ENCODE measurements at places on chromosomes 6 and 20. TPM values are rescaled to one million over a fixed set of nuclear protein-coding genes. Genes with fewer than 3 reads are reported as not detected.

DNA sequence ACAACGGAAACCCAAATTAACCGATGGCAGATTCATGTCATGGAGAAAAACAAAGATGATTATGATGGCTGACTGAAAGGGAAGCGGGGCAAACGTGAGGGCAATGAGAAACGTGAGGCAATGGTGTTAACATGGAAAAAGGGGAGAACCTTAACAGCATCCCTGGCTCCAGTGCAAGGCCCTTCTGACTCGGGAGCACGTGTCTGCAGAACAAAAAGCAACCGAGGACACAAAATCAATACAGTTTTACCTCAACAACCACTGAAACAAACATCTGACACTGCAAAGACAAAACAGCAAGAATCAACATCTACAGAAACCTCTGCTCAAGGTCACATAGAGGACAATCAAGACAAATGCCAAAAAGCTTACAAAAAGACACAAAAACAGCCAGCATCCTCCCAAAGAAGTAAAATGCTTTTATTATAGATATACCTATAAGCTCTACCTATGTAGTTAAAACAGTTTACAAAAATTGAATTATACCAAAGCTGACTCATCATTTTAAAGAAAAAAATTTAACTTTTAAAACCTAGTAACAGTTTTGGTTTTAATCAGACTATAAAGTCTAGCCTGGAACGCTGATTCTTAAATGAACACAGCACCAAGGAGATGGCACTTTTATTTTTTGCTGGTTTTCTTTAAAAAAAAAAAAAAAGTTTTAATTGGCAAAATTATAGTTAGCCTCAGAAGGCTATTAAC lies 43.1 kb downstream of the SMLR1 start:
- no peaks in the 10 kb centered on the region for H3K27me3 ChIP-seq
- H3K36me3 ChIP-seq = peaks cover 14% of the 10 kb centered on the region
- no peak overlapping the region for H3K27ac ChIP-seq

- peak; percentile 90 for DNase-seq
- peaks cover 21% of the 10 kb centered on the region for H3K4me1 ChIP-seq
- no peaks in the 10 kb centered on the region for H3K36me3 ChIP-seq
- peak overlapping the region; percentile 57 for H3K27ac ChIP-seq
Measured at GRCh38 chr20:19735446-19735845, 22.6 kb upstream of the RIN2 start.

DNA sequence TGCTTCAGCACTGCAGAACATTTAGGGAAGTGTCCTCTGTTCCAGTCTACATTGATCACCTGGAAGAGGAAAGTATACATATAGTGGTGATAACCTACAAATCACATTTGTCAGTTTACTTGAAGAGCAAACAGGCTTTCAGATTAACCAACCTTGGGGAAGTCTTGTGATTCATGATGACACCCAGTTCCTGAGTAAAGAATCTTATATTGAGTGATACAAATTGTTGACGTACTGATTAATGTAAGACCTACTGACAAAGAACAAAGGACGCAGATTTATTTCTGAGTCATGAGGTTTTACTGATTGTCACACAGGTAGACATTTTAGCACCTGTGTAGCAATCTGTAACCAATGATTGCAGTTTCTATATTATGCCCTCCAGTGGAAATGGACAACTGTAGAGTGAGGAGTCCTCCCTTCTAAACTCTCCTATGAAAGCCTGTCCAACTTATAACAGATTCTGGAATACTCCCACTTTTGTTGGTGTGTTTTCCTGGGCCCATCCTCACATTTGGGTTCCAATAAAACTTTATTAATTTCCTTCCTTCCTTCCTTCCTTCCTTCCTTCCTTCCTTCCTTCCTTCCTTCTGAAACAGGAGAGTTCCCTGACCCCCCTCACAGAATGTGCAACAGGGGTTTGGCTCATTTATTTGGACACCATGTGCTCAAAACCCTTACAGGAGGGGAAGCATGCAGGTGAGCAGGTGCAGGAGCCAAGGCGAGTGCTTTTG lies 113.5 kb downstream of the SLC35B3 start:
- no peaks in the 10 kb centered on the region for H3K4me1 ChIP-seq
- H3K4me3 ChIP-seq = no peak overlapping the region
- DNase-seq = no peak
- no peaks in the 10 kb centered on the region for H3K27me3 ChIP-seq

GRCh38 chr6:39377539-39377950 lies 55.0 kb upstream of the KCNK16 start:
- no peaks in the 10 kb centered on the region for H3K36me3 ChIP-seq
- no peak overlapping the region for H3K27ac ChIP-seq
- H3K4me1 ChIP-seq = no peaks in the 10 kb centered on the region
- DNase-seq = peak; percentile 48
- no peaks in the 10 kb centered on the region for H3K27me3 ChIP-seq

DNA sequence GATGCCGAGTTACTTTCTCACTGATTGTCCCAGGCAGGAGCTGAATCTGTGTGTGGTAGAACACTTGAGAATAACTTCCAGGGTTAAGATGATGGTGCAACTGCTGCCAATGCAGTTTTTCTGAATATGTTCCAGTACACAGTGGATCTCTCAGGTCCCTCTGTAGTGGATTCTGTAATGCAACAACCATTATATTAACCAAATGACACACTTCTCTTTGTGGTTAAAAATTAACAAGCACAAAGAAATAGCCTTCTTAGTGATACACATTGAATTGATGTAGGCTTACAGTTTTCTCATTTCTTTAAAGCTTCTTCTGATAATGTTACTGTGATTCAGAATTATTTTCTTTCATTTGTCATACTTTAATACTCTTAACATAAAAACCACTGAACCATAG lies 383.8 kb downstream of the ADGRB3 start:
- no peaks in the 10 kb centered on the region for H3K36me3 ChIP-seq
- H3K4me1 ChIP-seq = no peaks in the 10 kb centered on the region
- DNase-seq = no peak
- H3K27ac ChIP-seq = no peak overlapping the region

DNA sequence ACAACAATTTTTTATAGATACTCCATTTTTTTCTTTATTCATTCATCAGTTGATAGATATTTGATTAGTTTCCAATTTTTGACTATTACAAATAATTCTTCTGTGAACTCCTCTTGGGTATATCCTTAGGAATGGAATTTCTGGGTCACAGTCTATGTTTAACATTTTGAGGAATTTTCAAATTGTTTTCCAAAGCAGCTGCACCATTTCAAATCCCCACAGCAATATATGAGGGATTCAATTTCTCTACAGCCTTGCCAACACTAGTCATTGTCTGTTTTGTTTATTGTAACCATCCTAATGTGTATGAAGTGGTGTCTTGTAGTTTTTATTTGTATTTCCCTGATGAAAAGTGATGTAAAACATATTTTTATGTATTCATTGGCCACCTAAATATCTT lies 320.3 kb upstream of the DEFB112 start:
- H3K4me3 ChIP-seq = no peak overlapping the region
- H3K36me3 ChIP-seq = no peaks in the 10 kb centered on the region
- no peaks in the 10 kb centered on the region for H3K27me3 ChIP-seq
- DNase-seq = no peak
- no peak overlapping the region for H3K27ac ChIP-seq

GRCh38 chr6:17193106-17193775 lies 87.9 kb upstream of the RBM24 start:
- H3K36me3 ChIP-seq = no peaks in the 10 kb centered on the region
- no peak for DNase-seq
- H3K4me1 ChIP-seq = no peaks in the 10 kb centered on the region

DNA sequence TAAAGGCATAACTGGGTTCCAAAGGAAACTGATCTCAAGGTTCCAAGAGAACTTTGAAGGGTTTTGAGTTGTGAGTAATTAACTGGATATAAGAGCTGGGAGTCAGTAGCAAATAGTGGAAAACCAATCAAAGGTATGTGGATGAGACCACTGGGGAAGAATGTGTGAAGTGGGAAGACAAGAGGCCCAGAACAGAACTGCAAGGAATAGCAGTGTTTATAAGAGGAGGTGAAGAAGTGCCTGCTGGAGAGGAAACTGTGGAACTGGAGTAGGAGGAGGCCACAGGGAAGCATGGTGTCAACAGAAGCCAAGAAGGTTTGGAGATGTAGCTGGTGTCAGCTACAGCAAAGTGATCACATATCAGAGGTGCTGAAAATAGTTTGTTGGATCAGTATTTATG lies 18.7 kb upstream of the HDAC2 start:
- no peaks in the 10 kb centered on the region for H3K36me3 ChIP-seq
- H3K27me3 ChIP-seq = no peaks in the 10 kb centered on the region
- no peak for DNase-seq

- no peaks in the 10 kb centered on the region for H3K27me3 ChIP-seq
- H3K27ac ChIP-seq = no peak overlapping the region
- DNase-seq = no peak
- peaks cover 29% of the 10 kb centered on the region for H3K36me3 ChIP-seq
- H3K4me3 ChIP-seq = no peak overlapping the region
Measured at GRCh38 chr20:50585678-50586077, 75.5 kb downstream of the PTPN1 start.

GRCh38 chr20:53910351-53911002 lies 159.9 kb downstream of the BCAS1 start:
- no peaks in the 10 kb centered on the region for H3K36me3 ChIP-seq
- no peaks in the 10 kb centered on the region for H3K27me3 ChIP-seq
- H3K4me1 ChIP-seq = peaks cover 32% of the 10 kb centered on the region
- no peak overlapping the region for H3K27ac ChIP-seq

- peak overlapping the region; percentile 12 for H3K27ac ChIP-seq
- H3K4me3 ChIP-seq = peak overlapping the region; percentile 26
- H3K27me3 ChIP-seq = no peaks in the 10 kb centered on the region
- no peaks in the 10 kb centered on the region for H3K36me3 ChIP-seq
- no peak for DNase-seq
Measured at GRCh38 chr20:57259938-57260921, 6.2 kb downstream of the BMP7 start.

- H3K4me3 ChIP-seq = no peak overlapping the region
- H3K27me3 ChIP-seq = no peaks in the 10 kb centered on the region
- no peak overlapping the region for H3K27ac ChIP-seq
- no peak for DNase-seq
Measured at GRCh38 chr6:49506569-49507111, 6.9 kb downstream of the GLYATL3 start.

- DNase-seq = no peak
- H3K27ac ChIP-seq = no peak overlapping the region
- H3K4me1 ChIP-seq = no peaks in the 10 kb centered on the region
- no peaks in the 10 kb centered on the region for H3K27me3 ChIP-seq
Measured at GRCh38 chr6:72626126-72626525, 4.3 kb downstream of the KCNQ5 start.

GRCh38 chr6:41707565-41708200 lies 27.7 kb downstream of the TFEB start:
- no peak overlapping the region for H3K4me3 ChIP-seq
- DNase-seq = no peak
- peaks cover 3% of the 10 kb centered on the region for H3K4me1 ChIP-seq
- no peak overlapping the region for H3K27ac ChIP-seq
- no peaks in the 10 kb centered on the region for H3K36me3 ChIP-seq

GRCh38 chr20:63208346-63208909 lies 7.5 kb downstream of the YTHDF1 start:
- no peak for DNase-seq
- H3K36me3 ChIP-seq = peaks cover 100% of the 10 kb centered on the region
- H3K4me1 ChIP-seq = no peaks in the 10 kb centered on the region
- no peaks in the 10 kb centered on the region for H3K27me3 ChIP-seq
- H3K4me3 ChIP-seq = no peak overlapping the region
- no peak overlapping the region for H3K27ac ChIP-seq

ANKRD66 gene
- total RNA-seq = not detected

SLC17A9 gene
- total RNA-seq = 2.1 TPM

DYNLT2 gene
- 4.3 TPM for total RNA-seq

HAO1 gene
- total RNA-seq = not detected

DEFB124 gene
- total RNA-seq = not detected

SLC2A10 gene
- total RNA-seq = 4.6 TPM

LGSN gene
- total RNA-seq = not detected

ZNF391 gene
- 0.18 TPM for total RNA-seq

RIN2 gene
- total RNA-seq = 20.3 TPM

All from SJCRH30 (cell line).